ENCODE measurements at places on chromosomes 1 and 21.

DNA sequence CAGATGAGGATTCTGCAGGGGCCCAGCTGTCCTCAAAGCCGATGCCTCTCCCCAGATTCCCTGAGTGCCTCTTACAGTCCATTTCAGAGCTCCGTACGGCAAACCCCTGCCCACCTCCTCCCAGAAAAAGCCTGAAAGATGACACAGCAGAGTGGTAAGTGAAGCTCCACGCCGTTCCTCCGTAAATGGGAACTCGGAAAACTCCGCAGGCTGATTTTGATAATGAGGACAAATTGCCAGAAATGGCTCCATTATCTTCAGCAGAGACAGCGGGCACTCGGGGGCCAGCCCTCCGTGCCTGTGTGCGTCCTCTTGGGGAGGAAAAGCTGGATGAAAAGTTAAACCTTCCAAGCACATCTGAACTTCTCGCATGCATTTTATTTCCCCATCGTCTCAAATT, 81.1 kb downstream of the NPHP4 start:
- DNase-seq: no peak

DNA sequence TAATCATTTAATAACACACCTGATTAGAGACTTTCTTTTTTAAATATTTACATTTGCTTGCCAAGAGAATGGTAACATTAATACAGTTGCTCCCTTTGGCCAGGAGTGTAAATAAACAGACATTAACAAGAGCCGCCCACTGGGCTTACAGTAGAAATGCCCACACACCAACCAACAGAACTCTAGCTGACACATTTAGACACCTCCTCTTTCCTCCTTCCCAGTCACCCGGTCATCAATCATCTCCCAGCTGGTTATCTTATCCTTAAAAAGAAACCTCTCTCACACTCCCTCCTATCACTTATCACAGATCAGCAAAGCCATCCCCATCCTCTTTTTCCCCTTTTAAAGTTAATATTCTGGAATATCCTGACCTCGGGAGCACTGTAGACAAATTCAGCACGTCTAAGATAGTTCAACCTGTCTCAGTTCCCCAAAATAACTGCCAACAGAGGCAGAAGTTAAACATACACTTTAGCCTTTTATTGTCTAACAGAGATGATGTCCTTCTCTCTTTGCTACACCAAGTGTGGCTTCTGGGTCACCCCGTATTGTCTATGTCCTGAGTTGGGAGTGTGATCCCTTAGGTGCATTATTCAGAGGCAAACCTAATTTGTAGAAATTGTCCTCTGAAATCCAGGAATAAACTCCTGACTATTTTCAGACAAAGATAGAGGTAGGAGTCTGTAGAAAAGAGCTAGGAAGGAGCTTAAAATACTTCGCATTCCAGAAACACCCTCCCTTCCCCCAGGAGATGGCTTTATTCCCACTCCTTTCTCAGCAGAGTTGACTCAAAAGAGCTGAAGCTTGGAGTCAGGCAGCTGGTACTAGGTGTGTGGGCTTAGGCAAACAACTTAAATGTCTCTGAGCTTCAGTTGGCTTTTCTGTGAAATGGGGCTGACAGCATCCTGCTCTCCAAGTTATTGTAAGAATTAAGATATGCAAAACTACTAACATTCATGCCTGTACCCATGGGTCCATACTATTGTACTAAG, 8.8 kb downstream of the MYCL start:
- DNase-seq: no peak

DNA sequence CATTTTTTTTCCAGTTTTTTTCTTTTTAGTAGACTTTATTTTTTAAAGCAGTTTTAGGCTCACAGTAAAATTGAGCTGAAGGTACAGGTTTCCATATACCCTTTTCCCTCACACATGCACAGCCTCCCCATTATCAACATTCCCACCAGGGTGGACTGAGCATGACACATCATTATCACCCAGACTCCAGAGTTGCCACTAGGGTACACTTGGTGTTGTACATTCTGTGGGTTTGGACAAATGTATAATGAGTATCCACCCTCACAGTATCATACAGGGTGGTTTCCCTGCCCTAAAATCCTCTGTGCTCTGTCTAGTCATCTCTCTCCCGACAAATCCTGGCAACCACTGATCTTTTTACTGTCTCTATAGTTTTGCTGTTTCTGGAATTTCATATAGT, 3.0 kb upstream of the AIM2 start:
- DNase-seq: no peak

- DNase-seq: no peak
Observed at GRCh38 chr21:41188486-41189149, 20.7 kb downstream of the BACE2 start.

DNA sequence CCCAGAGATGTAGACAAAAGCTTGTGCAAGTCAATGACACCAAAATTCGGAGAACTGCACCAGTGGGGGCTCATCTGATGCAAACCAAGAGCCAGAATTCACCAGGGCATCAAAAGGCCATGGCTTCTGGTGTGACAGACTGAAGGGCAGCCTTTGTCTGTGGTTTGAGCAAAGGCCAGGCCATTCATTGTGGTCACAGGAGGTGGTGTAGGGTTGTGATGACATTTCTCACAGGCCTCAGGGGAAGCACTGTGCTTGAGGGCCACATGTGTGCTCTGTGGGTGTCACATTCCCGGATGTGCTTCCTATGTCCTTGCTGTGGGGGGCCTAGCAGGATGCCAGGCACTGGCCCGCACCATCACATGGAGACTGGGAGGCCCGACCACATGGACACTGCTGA, 22.5 kb upstream of the KCNE1 start:
- no peak for DNase-seq

DNA sequence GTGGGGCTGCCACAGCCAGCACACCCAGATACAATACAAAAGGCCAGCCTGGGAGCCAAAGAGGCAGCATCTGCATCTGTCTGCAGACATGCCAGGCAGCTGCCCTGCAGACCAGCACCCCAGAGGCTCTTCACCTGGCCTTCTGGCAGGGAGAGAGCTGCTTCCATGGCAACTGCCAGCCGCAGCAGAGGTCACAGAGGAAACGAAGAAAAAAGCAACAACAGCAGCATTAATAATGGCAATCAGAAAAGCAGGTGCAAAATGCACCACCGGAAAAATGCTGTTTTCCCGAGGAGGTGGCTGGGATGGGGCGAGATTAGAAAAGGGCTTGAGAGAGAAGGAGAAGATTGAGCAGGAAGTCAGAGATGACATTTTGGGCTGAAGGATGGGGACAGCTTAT, 309.5 kb downstream of the PCP4 start:
- no peak for DNase-seq

- DNase-seq: no peak
Observed at GRCh38 chr1:239841631-239842030, 250.1 kb upstream of the FMN2 start.

DNA sequence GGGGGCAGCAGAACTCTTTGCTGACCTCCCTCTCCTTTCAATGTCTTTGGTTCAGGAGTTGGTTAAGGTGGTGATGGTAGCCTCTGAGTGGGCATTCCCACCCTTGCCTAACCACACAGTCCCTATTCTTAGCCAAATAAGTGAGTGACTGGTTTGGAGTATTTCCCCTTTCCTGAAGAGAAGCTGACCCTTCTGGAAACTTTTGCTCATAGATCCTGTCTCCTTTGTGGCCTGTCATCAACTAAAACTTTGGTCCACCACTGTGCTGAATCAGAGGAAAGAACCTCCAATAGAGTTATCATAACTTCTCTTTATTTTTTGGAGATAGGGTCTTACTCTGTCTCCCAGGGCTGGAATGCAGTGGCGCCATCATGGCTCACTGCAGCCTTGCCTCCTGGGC, 31.1 kb downstream of the C1orf21 start:
- DNase-seq: no peak

DNA sequence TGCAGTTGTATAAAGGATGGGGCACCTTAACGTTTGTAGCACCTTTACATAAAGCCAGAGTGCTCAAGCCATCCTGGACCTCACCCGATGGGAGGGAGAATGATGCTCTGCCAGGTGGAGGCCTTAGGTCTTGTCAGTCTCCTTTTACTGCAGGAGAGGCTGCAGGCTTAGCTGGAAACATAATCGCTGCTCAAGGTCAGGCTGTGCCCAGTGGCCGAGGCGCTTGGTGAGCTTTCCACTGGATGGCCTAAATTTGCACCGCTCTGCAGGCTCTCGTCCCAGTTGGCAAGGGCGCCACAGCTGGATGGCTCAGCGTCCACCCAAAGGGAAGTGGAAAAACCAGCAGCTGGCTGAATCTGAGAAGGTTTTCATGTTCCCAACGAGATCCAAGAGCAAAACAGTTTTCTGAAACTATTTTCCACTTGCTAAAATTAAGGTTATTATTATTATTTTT, 438.9 kb downstream of the CAMTA1 start:
- DNase-seq: no peak

GRCh38 chr1:58802640-58803399, 19.0 kb upstream of the JUN start:
- no peak for DNase-seq

DNA sequence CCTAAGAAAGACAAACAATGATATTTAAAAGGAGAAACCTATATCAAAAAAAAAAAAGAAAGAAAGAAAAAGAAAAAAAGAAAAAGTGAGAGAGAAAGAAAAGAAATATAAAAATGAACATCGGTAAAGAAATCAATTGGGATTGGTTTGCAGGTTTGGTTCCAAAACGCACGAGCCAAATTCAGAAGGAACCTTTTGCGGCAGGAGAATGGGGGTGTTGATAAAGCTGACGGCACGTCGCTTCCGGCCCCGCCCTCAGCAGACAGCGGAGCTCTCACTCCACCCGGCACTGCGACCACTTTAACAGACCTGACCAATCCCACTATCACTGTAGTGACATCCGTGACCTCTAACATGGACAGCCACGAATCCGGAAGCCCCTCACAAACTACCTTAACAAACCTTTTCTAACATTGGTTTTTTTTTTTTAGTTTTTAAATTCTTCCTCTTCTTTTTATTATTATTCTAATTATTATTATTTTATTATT, 11.7 kb downstream of the LHX9 start:
- no peak for DNase-seq

DNA sequence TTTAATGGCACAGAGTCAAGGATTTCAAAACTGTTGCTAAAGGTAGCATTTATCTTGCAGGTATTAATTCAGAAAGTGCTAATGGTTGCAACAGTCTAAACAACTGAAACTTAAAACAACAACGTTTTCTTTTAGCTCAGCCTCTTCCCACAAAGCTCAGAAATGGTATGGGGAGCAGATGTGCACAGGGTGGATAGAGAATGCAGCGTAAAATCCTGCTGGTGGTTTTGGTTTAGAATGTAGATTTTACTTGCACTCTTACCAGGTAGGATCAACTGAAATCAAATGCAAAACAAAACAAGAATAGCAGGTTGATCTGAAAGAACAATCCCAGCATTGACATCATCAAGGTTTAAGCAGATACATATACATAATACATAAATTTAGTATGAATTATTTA, 3.8 kb upstream of the LRRC8C start:
- DNase-seq: no peak

DNA sequence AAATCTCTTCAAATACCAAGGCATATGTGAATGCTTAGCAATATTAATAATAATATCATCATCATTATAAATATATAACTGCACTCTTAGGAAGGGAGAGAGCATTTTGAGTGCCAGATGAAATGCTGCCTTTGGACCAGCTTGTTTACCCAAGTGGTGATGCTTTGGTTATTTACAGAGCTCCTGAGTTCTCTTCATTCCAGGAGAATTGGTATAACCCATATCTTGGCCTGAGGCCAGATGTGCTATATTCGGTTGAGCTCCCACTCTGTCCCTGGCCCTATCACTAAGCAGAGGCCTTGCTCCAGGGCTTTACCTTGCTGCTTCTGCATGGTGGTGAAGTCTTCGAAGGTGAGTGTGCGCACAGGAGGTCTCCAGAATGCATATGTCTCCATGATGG, 89.4 kb downstream of the TBX15 start:
- DNase-seq: no peak

DNA sequence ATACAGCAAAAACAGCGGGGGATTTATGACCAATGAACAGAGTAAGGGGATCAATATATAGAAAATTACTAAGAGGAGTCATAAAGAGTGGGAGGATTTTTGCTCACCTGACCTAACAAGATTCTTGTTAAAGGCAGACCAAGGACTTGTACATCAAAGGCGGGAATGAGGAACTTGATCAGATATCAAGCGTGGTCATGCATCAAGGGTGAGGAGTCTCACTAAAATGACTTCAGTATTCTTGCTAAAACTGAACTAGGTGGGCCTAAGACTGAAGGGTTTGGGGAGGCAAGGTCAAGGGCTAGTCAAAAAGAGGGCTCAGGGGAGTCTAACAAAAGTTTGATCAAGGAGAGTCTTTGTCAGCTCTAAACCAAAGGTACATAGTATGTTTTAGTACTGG, 2.1 kb downstream of the MOV10 start:
- DNase-seq: no peak

DNA sequence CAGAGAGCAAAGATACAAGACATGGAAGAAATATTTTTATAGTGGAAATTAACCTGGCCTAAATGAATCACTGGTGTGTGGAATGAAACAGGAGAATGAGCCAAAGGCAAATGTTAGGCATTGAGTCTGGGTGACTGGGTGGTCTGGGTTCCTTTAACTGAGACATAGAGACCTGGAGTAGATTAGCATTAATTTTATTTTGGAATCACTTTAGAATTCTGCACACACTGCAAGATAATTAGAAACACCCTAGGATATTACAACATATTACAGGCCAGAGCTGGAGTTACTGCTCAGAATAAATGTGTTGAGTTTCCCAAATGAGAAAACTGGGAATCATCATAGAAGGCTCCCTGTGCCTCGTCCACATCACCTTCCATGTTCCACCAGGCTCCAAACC, 85.5 kb downstream of the PLPPR5 start:
- no peak for DNase-seq

- no peak for DNase-seq
Observed at GRCh38 chr1:33931111-33931475, 67.2 kb downstream of the HMGB4 start.

GRCh38 chr1:241998412-241998921, 431 bp downstream of the MAP1LC3C start:
- DNase-seq: no peak

- DNase-seq: no peak
Observed at GRCh38 chr1:77556045-77556444, 126.4 kb downstream of the ZZZ3 start.

GRCh38 chr21:46386734-46387088, 62.8 kb downstream of the PCNT start:
- no peak for DNase-seq

- no peak for DNase-seq
Observed at GRCh38 chr1:153597206-153597605, 15.7 kb downstream of the S100A16 start.

- DNase-seq: no peak
Observed at GRCh38 chr1:147177611-147178380, 5.5 kb upstream of the PRKAB2 start.

DNA sequence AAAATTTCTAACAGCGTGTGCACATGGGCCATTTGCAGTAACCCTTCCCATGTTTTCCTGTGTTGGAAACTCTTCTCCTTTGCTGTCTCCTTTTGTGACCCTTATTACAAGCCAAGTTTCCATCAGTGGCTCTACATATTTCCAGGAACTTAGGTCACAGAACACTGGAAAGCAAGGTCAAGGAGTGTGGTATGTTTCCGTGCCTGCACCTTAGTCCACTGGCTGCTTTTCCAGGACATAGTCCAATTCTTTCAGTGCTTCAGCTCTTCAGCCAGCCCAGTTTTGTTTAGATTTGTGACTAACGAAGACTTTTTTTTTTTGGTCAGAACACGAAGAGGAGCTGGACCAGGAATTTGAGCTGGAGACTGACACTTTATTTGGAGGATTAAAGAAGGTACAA, 33.8 kb downstream of the HHAT start:
- no peak for DNase-seq

- DNase-seq: no peak
Observed at GRCh38 chr1:101145449-101145820, 91.4 kb upstream of the S1PR1 start.

GRCh38 chr1:153592748-153593147, 20.2 kb downstream of the S100A16 start:
- no peak for DNase-seq

- no peak for DNase-seq
Observed at GRCh38 chr1:169392406-169392805, 24.4 kb downstream of the BLZF1 start.
